ENCODE measurements at places on chromosomes 2 and 18.

GRCh38 chr18:51955136-51955535, 384.9 kb upstream of the DCC start:
- DNase-seq = no peak

- no peak for DNase-seq
Measured at GRCh38 chr2:231597014-231597611, 4.4 kb downstream of the TEX44 start.

- no peak for DNase-seq
Measured at GRCh38 chr2:104120171-104120570, 733.7 kb upstream of the POU3F3 start.

GRCh38 chr18:35836932-35837331, 135.5 kb upstream of the RMP24 start:
- no peak for DNase-seq

DNA sequence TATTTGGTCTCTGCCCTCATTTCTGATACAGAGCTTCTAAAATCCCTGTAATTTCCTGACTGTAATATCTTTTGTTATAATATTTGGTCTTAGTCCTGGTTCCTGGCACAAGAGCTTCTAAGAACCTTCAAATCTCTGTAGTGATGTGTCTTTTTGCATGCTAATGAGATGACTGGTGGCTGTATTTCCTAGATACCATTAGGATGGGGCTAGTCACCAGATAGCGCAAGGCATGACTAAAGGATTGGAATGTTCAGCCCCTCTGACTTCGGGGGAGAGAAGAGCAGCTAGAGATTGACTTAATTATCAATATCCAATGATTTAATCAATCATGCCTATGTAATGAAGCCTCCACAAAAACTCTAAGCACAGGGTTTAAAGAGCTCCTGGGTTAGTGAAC, 620.8 kb upstream of the ACVR2A start:
- no peak for DNase-seq

DNA sequence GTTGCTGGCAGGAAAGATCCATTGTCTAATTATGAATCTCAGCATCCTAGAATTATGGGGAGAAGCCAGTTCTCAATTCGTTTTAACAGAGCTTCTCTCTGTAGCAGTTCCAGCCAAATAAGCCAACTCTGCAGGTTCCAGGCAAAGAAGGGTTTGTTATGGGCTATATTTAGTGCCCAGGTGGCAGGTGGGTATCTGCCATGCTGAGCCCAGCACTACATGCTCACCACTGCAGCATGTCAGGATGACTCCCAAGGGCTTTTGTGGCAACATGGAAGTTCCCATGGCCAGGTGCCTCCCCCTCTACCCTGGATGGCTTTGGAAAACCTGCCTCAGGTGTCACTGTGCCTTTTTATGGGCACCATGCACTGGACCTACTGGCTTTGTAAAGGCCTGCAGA, 137.7 kb upstream of the MSH6 start:
- DNase-seq = no peak

DNA sequence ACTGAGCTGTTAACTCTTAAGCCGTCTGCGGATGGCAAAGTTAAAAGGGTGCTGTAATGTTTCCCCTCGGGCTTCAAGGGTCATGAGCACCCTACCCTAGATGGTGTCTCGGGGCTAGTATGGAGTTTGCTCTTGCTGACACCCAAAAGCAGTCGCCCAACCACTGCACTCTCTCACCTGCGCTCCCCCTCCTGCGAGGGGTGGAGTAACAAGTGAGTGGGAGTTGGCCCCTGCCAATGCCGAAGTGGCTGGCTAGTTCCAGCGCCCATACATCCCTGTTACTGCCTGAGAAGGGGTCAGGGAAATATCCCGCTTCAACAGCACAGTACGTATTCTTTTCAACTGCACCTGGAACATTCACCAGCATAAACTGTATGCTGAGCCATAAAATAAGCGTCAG, 47.5 kb downstream of the FAM117B start:
- DNase-seq = no peak

DNA sequence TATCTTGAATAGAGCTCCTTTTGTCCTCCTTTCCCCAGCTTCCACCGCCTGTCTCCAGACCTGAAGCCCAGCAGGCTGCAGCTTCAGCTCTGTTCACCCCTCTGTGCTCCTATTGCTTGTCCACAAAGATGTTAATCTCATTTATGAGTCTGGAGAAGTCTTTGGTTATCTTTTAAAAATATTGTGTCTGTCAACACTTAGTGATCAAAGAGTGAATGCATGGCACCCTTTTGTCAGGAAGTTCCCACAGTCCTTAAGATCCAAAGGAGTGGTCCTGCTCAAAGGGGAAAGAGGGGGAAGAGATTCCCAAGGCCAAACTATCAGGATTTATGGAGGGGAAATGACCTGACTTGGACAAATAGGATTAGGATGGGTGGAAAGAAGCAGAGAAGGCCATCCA, 118.9 kb downstream of the ACAA2 start:
- DNase-seq = no peak

- DNase-seq = no peak
Measured at GRCh38 chr2:231411237-231411636, 15.7 kb downstream of the B3GNT7 start.

GRCh38 chr2:133378928-133379549, 189.2 kb downstream of the NCKAP5 start:
- no peak for DNase-seq

GRCh38 chr18:11655606-11655932, 33.5 kb upstream of the GNAL start:
- no peak for DNase-seq

DNA sequence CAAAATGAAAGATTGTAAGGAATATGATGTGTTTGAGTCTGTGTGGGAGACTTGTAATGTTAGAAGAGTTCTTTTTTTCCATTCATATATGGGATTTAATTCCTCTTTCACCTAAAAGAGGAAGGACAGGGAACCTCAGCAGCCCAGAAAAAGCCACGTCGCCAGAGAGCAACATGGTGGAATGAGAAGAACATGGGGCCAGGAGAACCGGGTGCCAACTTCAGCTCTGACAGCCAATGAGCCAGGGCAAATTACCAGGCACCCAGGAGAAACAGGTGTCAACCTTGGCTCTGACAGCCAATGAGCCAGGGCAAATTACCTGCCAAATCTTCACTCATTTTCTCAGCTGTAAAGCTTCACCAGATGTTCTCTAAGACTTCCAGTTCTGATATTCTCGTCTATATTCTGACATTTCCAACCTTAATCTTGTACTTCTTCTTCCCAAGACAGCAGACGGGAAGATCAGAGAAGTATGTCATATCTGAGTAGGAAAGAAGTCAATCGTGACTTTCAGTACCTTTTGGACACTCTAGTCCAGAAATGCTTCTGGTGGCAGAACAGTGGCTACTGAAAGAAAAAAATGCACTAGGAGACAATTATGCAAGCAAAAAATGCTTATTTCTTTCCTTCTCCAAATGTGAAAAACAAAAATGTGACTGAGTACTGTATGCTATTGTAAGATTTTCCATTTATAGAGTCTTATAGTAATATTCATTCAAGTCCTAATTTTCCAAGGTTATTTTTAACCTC, 79.2 kb upstream of the COL5A2 start:
- DNase-seq = no peak

GRCh38 chr2:156947261-156947660, 310.2 kb upstream of the GALNT5 start:
- DNase-seq = no peak

DNA sequence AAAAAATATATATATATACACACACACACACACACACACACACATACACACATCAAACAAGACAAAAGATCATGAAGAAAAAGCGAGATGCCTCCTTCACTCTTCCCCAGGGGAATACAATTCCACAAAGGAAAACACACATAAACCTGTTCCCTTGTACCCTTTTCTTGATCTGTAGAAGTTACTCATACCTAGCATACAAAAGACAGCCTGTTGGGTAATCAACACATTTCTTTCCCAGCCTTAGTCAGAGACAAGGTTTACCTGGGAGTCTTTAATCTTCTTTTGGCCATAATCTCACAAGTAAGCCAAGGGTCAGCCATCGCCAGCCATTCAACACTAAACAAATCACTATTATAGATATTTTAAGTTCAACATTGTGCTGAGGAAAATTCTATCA, 407.0 kb downstream of the SUCLG1 start:
- DNase-seq = no peak

DNA sequence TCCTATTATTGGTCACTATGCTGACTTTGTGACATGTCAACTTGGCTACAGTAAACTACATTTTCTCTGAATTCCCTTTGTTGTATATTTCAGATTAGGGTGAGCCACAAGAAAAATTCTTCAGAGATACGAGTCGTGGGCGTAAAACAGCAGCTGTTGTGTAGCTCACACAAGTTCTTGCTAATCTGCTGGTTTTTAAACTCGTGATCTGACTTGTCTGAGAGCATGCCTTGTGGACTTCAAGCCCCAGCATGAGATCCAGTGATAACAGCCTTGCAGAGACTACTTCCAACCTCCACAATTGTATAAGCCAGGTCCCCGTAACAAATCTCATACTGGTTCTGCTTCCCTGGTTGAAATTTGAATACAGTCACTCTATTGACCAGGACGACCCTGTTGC, 259.8 kb upstream of the LYPD1 start:
- no peak for DNase-seq

DNA sequence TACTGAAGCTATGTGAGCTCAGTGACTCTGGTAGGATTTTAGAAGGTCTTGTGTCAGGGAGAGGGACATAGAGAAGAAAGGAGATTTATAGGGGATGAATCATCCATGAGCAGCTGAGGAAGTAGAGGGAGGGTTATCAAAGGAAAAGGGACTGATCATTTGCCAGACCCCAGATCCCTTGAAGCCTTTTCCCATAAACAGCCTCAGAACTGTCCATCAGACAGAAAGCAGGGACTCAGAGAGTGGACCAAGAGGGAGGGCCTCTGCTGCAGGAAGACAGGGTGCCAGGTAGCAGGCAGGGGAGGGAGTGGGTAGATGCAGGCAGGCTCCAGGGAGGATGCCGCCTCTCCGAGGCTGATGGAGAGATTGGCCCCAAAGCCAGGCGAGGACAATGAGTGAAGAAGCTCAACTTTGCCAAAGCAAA, 133.9 kb downstream of the TNS1 start:
- DNase-seq = no peak

GRCh38 chr18:79384151-79384807, 11.5 kb upstream of the NFATC1 start:
- DNase-seq = no peak

DNA sequence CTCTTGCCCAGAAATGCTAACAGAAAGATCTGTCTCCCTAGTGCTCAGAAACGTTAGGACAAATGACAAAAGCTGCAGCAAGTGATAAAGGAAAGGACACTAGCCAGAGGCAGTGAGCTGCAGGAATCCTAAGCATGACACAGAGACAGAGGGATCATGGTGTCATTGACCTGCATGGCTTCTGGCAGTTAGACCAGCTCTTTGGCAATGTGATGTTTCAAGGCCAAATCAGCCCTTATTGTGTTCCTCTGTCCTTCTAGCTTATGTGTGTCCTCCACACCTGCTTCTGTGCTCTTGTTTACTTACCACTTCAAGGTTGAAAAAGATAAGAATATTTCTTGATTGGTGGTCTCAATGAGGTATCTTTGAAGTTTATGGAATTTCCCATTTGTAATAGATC, 120.8 kb downstream of the RHBDD1 start:
- no peak for DNase-seq

- DNase-seq = no peak
Measured at GRCh38 chr2:45724335-45724734, 72.9 kb downstream of the PRKCE start.

DNA sequence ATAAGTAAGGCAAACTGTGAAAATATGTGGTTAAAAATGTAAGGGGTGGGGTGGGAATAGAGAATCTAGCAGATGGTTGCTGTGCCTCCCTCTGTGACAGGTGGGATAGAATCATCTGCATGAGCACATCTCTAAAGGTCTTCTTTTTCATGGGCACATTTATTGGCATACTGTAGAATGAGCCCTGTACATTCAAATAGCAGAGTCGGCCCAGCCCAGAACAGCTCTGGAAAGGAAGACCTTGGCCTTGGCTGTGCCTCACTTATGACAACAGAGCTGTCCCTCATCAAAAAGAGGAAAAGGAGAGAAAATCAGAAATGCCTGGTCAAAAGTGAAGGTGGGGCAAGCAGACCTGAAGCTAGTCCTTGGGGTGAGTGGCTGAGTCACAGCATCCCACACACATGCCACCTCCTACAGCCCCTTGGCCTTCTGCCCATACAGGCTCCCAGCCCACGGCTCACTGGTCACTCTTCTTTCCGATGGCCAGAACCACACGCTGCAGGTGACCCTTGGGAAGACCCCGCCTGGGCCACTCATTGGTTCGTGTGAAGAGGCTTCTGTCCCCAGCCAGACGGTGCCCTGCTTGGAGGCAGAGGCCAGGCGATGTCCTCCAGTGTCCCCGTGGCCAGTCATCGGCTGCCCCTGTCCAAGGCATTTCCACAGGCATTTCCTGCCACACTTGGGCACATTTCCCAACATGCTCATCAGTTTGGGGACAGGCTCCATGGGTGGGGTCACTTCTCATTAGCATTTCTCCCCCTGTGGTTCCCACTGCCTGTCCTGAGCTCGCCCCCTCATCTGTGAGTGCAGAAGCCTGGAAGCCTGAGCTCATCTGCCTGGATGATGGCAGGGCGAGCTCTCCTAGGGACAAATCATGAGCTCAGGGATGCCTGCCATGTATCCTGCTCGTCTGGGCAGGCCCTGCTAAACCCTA, 113.6 kb downstream of the MCFD2 start:
- no peak for DNase-seq

- no peak for DNase-seq
Measured at GRCh38 chr2:159683817-159684216, 28.5 kb upstream of the MARCHF7 start.

DNA sequence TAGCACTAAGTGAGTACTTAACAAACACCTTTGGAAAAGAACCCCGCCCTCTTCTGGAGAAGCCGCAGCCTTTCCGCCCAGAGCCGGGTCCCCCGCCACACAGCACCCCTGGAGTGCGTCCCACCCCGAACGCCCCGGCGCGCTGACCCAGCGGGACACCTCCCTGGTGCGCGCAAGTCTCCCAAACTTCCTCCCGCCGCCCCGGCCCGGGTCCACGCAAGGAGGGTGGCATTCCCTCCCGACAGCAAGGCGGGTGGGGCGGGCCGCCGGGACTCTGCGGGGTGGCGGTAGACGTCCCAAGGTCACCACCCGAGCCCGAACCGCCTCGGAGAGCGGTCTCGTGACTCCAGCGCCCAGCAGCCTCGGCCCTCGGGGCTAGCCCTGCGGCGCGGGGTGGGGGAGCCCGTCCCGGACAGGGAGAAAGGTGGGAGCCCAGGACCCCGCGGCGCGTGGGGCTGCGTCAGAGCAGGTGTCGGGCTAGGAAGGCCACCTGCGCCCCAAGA, 598 bp downstream of the CCDC93 start:
- no peak for DNase-seq

GRCh38 chr18:51100385-51101120, 70.5 kb downstream of the SMAD4 start:
- no peak for DNase-seq

- no peak for DNase-seq
Measured at GRCh38 chr2:33516456-33516995, 40.1 kb downstream of the RASGRP3 start.

- no peak for DNase-seq
Measured at GRCh38 chr2:43169099-43169945, 57.1 kb downstream of the ZFP36L2 start.

- DNase-seq = no peak
Measured at GRCh38 chr2:233349005-233349998, 5.0 kb upstream of the DGKD start.

- DNase-seq = no peak
Measured at GRCh38 chr18:23003289-23003688, 70.2 kb downstream of the RBBP8 start.

- no peak for DNase-seq
Measured at GRCh38 chr2:207256476-207257207, 90.9 kb upstream of the KLF7 start.

- no peak for DNase-seq
Measured at GRCh38 chr2:86790134-86790675, 508 bp downstream of the CD8A start.

GRCh38 chr2:112906276-112906675, 4.7 kb upstream of the IL37 start:
- no peak for DNase-seq
